ENCODE measurements at places on chromosomes 12 and 14.

DNA sequence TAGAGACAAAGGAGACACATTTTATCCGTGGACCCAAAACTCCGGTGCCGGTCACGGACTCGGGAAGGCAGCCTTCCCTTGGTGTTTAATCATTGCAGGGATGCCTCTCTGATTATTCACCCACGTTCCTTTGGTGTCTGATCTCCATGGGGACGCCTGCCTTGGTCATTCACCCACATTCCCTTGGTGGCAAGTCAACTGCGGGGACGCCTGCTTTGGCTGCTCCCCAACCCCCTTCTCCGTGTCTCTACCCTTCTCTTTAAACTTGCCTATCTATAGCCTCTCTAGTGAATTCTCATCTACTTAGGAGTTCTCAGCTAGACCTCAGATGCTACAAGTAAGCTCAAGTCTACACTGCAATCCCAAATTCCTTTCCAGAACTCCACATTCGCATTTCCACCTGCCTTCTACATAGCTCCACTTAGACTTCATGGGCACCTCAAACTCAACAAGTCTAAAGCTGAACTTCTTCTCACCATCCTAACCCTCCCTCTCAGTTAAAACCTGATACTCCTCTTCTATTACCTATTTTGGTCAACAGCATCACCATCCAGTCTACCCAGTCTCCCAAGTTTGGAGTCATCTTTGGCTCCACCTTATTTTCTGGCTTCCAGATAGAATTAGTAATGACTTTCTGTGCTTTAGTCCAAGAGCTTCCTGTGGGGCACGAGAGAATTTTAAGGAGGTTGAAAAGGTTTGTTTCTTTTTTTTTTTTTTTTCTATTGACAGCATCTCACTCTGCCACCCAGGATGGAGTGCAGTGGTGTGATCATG, 14.4 kb downstream of the SPTLC2 start:
- no peak for DNase-seq

DNA sequence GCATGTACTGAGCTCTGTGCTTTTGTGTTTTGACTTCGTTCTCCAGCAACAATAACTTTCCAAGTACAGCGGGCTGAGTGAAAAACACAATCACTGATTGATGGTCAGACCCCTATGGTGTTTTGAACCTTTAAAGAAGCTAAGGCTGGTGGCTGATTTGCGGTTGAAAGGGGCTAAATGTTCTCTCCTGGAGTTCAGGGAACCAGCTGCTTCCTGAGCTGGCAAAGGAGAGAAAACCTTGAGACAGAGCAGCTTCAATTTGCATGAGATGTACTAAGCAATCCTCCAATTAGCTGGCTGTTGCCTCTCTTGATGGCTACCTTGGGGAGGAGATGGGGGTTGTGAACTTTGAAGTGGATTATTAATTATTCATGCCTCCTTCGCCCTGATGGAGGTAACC, 546.7 kb upstream of the SEL1L start:
- no peak for DNase-seq

DNA sequence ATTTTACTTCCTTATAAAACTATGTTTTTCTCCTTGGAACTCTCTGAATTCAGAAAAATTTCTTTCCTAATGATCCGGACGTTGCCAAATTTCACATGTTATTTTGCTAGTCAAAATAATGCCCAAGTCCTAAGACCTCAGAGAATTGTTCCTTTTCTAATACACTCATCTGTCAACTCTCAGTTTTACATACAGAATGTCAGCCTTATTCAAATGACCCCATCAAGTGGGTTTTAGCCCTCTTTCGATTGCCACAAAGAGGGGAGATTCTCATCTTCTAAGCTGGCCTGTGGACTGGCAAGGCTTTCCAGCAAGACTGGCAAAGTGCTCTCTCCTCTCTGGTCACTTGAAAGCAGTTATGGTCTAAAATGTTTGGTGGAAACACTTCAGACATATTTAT, 99.3 kb upstream of the GPHB5 start:
- DNase-seq, result no peak

GRCh38 chr12:108320507-108321293, 18.4 kb downstream of the CMKLR1 start:
- DNase-seq, result no peak

DNA sequence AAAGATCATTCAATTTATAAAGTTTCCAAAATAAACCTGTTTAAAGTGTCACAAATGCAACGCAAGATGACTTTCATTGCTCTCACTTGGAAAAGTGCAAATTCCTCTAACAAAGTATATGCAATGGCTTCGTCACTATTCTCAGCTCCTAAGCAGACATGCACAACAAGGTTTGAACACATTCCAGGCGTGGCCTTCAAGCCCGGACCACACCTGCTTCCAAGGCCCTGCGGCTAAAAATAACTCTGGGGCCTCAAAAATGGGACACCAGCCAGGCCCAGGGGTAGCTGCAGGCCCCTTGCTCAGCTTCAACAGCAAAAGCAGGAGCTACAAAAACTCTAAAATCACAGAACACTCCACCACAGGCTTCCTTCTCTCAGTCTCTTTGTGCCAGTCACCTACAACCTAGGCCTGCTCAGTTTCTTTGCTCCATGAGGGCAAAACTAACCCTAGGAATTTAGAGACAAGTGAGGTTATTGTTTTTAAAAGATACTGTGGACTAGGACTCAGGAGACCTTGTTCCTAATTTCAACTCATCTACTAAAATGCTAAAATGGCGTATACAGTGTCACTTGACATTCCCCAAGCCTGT, 29.3 kb downstream of the DUSP16 start:
- peak; percentile 16 for DNase-seq

- DNase-seq, result no peak
Measured at GRCh38 chr12:58368001-58368400, 426.6 kb downstream of the ATP23 start.

- DNase-seq, result no peak
Measured at GRCh38 chr12:91902860-91903683, 242.6 kb downstream of the BTG1 start.

DNA sequence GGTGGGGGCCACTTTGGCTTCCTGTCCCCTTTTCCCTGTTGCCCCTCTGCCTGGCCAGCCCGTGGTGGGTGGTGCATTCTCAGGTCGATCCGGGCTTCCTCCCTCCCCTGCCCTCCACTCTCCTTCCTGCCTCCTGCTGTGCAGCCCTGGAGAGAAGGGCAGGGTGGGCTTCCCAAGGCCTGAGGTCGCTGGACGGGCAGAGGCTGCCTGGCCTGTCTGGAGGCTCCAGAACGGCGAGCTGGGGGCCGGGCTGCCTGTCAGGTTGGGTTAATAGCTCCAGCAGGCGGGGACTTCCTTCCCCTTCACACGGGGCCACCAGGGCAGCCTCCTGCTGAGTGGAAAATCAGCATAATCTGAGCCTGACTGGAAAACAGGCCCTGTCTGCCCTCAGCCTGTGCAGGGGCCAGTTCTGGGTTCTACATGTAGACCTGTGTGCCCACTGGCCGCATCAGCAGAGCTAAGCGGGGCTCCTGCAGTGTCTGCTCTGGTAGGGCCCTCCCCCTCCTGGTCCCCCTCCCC, 11.3 kb downstream of the KIF26A start:
- DNase-seq, result peak; percentile 76

DNA sequence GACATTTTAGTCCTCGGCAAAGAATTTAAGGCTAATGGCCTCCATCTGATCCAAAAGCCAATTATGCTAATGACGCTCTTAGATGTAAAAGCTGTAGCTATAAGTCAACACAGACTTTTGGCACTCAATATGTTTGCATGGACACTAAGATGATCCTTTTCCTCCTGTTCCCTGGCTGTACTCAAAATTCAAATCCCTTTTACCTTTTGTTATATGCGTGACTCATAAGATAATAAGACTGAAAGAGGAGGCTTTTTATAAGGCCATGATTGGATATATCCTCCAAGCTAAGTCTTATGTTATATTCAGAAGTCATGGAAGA, 89.8 kb downstream of the PDZRN4 start:
- DNase-seq, result no peak

- DNase-seq, result no peak
Measured at GRCh38 chr14:42112108-42112507, 505.4 kb downstream of the LRFN5 start.

DNA sequence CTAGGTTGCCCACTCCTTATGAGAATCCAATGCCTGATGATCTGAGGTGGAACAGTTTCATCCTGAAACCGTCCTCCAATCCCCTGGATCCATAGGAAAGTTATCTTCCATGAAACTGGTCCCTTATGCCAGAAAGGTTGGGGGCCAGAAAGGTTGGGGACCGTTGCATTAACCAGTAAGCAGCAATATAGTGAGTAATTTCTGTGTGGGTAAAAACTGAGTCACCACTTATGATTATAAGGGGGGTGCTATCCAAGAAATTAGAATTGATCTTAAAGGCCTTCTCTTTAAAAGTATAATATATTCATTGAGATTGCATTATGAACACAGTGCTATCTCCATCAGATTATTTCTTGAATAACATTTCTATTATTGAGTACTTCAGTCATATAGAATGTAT, 97.2 kb downstream of the PCNX1 start:
- no peak for DNase-seq

- DNase-seq, result no peak
Measured at GRCh38 chr14:80521456-80521855, 310.2 kb upstream of the DIO2 start.

All from right cardiac atrium (tissue), 5 donors.